ENCODE measurements at places on chromosomes 2 and 18.

DNA sequence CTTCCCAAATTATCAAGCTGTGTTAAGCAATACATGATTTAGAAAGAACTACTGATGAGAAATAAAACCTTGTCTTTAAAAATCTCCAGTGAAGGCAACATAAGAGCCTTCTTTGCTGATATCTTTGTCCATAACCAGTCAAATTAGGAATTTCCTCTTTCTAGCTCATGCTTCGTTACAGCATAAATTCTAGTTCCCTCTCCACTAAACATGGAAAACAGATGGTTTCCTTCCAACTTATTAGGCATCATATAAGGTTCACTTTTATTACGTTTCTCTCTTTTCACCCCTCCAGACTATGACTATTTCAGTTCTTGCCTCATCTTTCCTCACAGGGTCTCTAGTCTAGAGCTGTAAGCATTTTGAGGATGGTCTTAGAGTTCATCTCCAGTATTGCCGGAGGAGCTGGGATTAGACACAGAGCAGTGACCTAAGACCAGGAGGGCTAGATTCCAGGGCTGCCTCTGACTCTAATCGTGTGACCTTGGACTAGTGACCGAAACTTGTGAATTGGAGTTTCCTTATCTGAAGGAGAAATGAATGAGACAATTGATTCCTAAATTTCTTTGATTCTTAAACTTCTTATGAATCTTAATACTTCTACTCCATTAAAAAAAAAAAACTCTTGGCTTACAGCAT lies 195.5 kb upstream of the APCDD1 start:
- no peak for DNase-seq

GRCh38 chr2:180644709-180645108 lies 335.7 kb upstream of the UBE2E3 start:
- no peak for DNase-seq

- DNase-seq, result no peak
Observed at GRCh38 chr2:20796374-20796791, 26.5 kb downstream of the LDAH start.

- DNase-seq, result no peak
Observed at GRCh38 chr2:20985062-20985461, 58.8 kb downstream of the APOB start.

DNA sequence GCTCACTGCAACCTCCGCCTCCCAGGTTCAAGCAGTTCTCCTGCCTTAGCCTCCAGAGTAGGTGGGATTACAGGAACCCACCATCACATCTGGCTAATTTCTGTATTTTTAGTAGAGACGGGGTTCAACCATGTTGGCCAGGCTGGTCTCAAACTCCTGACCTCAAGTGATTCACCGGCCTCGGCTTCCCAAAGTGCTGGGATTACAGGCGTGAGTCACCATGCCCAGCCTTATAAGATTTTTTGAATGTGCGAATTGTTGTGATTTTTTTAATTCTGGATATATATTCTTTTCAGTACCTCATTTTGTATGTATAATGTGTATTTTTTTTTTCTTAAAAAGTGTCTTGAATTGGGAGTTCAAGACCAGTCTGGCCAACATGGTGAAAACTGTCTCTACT lies 42.0 kb upstream of the CCDC150 start:
- no peak for DNase-seq

- DNase-seq, result no peak
Observed at GRCh38 chr2:235618039-235618438, 124.2 kb downstream of the AGAP1 start.

GRCh38 chr2:239990966-239991365 lies 34.2 kb downstream of the NDUFA10 start:
- no peak for DNase-seq

DNA sequence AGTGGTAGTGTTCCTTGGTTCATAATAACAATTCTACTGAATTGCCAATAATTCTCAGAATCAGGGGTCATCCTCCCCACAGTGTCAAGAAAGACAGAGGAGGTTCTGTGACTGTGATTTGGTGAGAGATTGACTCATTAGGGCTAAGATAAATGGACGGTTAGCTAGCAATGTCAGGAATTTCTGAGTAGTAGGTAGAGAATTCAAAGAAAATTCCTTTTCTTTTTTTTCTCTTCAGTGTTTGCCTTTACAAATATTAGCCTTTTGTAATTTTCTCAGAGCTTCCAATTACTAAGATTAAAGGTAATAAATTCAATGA lies 16.8 kb upstream of the CRIM1 start:
- DNase-seq, result no peak

GRCh38 chr2:50484371-50484770 lies 547.6 kb downstream of the NRXN1 start:
- no peak for DNase-seq

GRCh38 chr2:222042666-222043065 lies 256.1 kb downstream of the PAX3 start:
- DNase-seq, result no peak

GRCh38 chr2:181741756-181742155 lies 61.4 kb upstream of the NEUROD1 start:
- no peak for DNase-seq

- no peak for DNase-seq
Observed at GRCh38 chr18:48996901-48997463, 46.2 kb upstream of the SMAD7 start.

DNA sequence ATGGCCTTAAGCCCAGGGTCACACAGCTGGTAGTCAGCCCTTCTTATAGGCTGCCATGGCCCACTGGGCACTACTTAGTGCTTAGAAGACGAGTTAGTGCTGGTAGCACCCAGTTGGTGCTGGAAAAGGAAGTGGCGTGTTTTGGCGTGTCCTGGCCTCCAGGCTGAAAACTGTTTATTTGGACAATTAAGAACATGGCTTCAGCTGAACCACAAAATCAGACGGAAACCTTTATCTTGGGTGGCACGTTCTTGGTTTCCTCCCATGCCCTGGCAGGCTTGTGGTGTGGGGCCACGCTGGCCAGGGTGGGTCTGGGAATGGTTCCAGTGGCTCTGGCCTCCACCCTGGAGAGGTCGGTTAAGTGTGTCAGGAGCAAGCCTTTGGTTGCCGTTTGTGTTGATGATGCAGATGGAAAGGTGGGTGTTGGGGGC lies 141.5 kb upstream of the HAAO start:
- DNase-seq, result no peak

- peak; percentile 85 for DNase-seq
Observed at GRCh38 chr2:42132966-42133641, 36.0 kb upstream of the EML4 start.

DNA sequence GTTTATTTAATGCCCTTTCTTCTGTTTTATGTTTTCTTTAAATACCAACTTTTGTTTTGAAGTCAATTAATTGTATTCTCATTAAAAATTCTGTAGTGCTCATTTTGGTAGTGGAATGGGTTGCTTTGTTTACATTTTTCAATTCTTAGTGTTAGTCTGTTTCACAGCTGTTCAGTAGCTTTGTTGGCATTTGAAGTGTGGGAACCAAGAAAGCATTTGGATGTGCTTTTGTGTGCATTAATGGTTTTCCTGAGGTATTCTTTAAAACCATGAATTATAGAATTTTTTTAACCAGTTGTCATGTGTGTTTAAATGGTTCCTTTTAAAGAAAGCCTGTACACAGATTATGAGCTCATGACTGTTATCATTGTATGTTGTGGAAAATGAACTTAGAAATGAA lies 19.7 kb downstream of the MIB1 start:
- no peak for DNase-seq

- DNase-seq, result no peak
Observed at GRCh38 chr2:130823171-130823885, 13.4 kb upstream of the ARHGEF4 start.

DNA sequence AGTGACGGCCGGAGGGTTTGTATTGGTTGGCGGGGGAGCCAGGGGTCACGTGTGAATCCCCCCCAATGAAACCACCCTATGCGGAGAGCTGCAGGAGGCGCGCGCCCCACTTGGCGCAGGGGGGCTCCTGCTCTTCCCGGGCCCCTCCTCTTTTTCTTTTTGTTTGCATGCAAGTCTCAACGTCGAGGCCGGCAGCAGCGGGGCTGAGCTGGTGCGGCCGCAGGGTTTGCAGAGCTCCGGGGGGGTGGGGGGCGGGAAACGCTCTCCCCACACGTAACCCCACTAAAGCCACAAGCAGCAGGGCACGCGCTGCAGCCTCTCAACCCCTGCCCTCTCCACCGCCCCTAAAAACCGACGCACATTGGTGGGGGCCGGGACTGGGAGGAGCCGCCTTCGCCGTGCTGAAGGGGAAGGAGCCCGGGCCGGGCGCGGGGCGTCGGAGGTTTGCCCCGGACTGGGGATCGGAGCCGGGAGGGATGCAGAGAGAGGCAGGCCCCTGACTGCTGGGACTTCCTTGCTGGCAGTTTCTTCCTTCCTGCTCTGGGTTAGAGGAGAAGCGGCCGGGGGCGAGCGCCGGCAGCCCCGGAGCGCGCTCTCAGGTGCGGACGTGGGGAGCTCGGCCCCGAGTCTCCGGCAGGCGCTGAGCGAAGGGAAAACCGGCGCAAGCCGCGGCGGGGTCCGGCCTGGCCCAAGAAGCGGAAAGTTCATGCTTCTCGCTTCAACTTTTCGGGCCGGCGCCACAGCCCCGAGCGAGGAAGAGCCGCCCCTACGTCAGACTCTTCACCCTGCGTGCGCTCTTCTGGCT lies 864 bp downstream of the LBH start:
- no peak for DNase-seq

GRCh38 chr2:58122540-58122939 lies 75.9 kb downstream of the VRK2 start:
- DNase-seq, result no peak

DNA sequence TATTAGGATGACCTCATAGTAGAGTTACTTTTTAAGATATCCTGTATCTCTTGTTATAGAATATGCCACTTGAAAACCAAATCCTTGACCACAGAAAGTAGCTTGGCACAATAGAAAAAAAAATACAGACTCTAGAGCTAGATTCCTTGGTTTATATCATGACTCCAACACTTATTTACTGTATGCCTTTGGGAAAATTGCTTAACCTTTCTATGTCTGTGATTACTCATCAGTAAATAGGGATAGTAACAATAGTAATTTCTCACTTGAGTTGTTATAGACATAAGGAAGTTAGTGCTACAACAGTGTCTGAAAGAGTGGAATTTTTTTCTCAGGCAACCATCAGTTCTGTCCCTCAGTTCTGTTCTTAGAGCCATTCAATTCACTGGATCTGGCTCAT lies 193.8 kb downstream of the GULP1 start:
- DNase-seq, result no peak

GRCh38 chr2:218878926-218879761 lies 1.5 kb upstream of the WNT10A start:
- no peak for DNase-seq

All from cerebellum (tissue), 4 donors.